ENCODE measurements at places on chromosomes 7 and 10.

DNA sequence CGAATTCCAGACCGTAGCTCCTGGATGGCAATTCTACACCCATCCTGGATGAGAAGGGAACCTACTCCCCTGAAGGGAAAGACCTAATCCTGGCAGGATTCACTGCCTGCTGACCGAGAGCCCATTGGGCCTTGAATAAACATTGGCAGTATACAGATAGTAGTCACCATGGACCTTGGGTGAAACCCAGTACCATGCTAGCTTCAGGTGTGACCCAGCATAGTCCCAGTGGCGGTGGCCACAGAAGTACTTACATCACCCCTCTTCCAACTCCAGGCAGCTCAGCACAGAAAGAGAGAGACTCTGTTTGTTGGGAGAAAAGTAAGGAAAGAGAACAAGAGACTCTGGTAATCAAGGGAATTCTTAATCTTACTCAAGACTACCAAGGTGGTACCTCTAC is 97.2 kb upstream of the SLC13A1 start:
- DNase-seq: no peak

- DNase-seq: no peak
Observed at GRCh38 chr10:111873621-111874135, 309.9 kb downstream of the GPAM start.

DNA sequence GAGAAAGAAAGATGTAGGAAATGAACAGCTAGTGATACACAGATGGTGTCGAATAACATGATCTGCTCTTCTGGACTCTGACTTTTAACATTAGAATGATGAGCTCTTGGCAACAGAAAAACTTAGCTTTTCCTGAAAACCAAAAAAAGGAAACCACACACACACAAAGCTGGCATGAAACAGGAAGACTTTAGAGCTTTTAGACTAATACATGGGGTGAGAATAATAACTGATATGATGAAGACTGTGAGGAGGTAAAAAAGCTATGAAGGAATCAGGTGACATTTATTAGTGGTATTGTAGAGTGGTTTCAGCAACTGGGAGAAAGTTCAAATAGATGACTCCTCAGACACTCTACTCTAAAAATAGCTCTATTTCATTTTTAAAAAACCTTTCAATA is 491.9 kb downstream of the PARD3 start:
- DNase-seq: no peak

DNA sequence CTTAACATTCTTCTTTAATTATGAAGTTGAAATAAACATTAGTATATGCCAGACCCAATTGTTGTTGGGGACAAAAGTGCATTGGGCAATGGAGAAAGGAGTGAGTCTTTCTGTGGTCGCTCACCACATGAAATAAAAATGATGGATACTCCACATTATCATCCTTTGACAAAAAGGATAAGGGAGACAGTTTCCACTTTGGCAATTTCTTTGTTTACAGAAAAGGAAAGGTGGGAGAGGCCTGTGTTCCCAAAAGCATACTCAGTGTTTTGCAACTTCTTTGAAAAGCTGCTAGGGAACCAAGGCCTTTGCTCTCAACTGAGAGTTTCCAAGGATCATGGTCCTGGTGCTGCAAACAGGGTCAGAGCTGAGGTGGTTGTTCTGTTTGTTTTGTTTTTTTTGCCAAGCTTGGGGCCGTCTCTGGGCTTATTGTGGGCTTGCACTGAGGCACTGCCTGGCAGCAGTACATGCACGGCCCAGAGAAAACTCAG is 341.9 kb downstream of the TNS3 start:
- no peak for DNase-seq

DNA sequence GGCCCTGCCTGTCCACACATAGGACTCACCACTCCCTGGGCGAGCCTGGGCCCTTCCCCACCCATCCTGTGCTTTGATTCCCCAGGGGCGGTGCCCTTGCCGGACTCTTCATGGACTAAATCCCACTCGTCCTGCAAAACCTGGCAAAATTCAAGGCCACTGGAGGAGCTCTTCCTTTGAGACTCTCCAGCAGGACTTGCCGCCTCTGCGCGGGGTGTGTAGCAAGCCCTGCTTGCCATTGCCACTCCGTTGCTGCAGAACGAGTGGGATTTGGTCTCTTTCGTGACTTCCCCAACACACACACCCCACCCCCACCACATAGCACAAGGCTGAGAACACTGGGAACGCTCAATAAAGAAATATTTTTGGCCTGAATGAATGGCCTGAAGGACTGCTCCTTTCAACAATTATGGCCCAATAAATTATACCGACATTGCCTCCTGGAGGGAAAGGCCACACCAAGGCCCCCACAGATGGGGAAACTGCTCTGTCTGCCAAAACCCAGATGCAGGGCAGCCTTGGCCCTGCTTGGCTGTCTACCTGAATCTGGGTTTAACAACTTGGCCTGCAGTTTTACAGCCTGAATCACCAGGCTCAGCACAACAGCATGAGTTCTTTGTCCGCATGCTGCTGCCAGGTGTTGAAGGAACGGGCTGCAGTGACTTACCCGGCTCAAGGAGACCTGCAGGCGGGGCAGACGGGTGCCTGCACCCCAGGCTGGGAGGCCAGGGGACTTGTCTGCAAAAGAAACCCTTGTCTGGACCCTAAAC is 72.8 kb upstream of the KAT6B start:
- DNase-seq: no peak

- DNase-seq: peak; percentile 76
Observed at GRCh38 chr7:23474094-23474828, 4.0 kb upstream of the IGF2BP3 start.

DNA sequence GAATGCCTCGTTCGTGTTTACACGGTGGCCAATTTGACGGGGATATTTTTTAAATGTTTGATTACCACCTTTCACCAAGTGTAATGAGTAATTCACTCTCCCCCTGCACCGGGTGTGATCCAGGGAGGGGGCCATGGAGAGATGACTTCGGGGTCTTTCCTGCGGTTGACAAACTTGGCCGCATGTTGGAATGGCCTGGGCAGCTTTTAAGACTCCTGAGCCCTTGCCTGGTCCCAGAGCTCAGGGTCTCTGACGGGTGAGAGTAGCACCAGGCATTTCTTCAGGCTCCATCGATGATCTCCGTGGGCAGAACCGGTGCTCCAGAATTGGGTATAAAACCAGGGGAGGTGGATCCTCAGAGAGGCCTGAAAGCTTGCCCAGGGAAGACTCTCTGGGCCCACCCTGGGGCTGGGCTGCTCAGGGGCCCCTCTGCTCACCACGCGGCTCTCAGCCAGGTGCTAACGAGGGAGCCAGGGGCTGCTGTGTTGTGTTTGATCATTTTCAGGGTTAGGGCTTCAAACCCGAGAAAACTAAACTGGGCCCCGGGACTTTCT is 882 bp downstream of the ZNF282 start:
- DNase-seq: no peak

DNA sequence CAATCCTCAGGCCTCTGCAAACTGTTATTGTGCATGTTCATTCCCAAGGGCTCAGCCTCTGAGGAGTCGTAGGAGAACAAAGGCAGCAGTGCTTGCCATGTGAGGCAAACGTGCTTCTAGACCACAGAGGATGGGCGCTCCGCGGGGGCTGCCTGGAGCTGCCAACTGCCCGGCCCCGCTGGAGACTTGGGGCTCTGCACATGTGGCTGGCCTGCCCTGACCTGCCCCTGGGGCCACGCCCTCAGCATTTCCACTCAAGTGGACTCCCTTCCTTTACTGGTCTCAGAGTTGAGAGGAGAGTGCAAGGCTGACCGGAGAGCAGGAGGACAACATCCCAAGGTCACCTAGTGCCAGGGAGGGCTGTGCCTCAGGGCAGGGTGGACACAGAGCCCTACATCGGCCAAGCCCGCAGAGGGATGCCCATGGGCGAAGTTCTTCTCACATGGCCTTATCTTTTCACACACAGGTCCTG is 222.3 kb upstream of the ZNF32 start:
- DNase-seq: peak; percentile 73

DNA sequence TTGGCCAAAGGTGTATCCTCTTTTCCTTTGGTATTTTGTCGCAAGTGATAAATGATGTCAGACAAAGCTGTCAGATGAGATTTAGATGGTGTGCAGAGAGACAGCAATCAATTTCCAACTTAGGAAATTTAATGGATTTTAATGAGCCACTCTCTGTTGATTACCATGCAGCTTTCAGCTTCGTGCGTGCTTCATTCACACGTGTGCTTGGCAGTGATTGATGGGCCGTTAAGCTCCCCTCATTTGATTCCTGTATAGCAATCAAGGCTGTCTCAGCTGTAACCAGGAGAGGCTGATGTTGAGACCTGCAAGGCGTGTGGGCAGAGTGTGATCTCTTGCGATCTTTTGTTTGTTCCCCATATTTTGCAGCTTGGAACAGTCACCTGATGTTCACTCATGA is 439.6 kb downstream of the CALN1 start:
- DNase-seq: no peak

DNA sequence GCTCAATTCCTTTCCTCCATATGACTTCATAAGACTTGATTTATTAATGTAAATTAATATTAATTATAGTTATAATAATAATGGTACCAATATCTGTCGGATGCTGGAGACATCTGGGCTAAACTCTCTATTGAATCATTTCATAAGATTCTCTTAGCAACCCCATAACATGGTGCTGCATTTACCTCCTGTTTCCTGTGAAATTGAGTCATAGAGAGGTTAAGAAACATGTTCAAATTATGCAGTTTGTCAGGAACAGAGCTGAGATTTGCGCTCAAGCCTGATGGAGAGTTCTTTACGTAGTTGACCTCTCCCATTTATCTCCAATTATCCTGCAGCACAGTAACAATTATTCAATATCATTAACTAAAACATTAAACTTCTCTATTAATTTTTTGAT is 621.8 kb upstream of the FZD8 start:
- no peak for DNase-seq

DNA sequence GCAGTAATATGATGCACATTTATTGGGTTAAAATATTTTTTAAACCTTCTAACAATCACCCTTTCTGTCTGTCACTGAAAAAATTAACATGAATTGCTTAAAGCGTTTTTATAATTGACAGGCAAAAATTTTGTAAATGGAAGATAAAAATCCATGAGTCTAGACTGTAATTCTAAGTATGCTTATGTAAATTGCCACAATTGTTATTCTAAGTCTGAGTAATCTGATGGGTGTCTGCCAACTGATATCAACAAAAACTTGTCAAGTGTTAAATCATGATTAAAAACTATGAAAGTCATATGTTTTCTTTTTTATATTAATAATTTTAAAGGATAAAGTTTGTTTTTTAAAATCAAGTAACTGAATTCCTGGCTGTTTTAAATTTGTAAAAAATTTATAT is 208.2 kb downstream of the CDK14 start:
- no peak for DNase-seq

DNA sequence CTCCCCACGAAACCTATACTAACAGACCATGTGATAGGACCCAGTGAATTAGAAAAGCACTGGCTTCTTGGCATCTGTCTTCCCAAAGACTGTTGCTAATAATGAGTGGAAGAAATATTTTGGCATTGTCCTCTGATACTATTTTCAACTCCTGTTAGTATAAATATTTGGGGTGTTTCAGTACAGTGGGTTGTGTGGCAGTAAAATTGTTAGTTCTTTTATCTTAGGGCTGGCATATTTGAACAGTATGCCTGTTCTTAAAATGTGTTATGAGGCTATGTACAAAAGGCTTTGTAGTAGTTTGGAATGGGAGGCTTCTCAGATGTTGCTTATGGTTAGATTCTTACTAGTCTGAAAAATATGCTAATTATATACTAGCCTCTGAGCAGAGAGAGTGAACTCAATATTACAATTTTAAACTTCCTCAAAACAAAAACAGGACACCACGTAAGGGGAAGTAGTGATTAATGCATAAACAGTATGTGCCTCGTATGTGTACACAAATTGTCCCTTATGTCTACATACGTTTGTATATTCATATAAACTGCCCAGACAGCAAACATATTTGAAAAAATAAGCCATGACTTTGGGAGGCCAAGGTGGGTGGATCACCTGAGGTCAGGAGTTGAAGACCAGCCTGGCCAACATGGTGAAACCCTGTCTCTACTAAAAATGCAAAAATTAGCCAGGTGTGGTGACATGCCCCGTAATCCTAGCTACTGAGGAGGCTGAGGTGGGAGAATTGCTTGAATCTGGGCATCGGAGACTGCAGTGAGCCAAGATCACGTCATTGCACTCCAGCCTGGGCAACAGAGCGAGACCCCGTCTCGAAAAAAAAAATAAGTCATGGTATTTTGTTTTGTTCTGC is 115.4 kb downstream of the ARID5B start:
- DNase-seq: no peak

DNA sequence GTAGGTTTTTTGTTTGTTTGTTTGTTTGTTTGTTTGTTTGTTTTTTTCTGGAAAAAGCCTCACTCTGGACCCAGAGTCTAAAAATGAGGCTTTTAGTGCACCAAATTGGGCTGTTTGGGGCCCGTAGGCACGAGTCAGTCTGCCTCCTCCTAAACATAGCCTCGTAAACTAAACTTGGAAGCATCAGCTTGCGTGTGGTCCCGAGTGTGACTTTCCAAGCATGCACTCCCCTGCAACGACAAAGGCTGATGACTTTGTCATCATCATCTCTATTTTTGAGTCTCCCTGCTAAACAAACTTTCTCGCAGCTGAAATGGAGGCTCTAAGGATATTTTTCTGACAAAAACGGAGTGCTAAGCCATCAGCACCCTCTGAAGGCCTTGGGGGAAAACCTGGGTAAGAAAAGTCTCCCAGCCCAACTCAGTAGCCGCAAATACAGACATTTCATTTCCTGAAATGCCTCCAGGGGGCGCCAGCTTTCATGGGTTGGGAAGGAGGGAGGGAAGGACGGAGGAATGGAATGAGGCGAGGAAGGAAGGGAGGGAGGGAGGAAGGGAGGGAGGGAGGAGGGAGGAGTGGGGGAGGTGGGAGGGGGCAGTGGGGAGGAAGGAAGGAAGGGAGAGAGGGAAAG is 245.9 kb downstream of the KCNMA1 start:
- peak; percentile 67 for DNase-seq

DNA sequence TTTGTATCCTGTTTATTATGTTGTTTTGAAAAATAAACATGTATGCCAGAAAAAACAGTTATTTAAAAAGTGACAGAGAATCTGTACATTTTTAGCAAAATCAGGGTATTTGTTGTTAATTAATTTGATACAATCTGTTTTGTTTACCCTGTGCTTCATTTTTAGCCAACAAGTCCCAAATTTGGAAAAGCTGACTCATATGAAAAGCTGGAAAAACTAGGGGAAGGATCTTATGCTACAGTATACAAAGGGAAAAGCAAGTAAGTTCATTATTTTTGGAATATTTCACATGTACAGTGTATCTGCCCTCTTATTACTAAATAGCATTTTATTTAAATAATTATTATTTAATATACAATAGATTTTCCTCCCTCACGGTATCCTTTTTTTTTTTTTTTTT is 151.4 kb downstream of the CDK14 start:
- no peak for DNase-seq

- no peak for DNase-seq
Observed at GRCh38 chr10:70838270-70838805, 22.6 kb downstream of the SGPL1 start.

DNA sequence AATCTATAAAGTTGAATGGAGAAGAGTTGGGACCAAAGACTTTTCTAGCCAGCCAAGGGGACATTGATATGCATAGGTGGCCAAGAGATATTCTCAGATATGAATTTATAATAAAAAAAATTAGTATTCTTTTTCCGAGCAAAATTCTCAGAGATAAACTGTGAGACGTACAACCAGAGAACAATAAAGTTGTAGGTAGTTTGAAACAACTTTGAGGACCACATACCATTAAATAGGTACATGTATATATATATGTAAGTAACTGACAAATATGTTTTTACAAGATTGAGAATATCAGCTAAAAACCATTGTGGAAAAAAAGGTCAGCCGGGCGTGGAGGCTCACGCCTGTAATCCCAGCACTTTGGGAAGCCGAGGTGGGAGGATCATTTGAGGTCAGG is 56.5 kb downstream of the EXOC4 start:
- DNase-seq: no peak

Measured in left ventricle myocardium superior (tissue), 1 donor.